NCI-H2107 (cell line): ENCODE measurements at places on chromosomes 2 and 18.

DNA sequence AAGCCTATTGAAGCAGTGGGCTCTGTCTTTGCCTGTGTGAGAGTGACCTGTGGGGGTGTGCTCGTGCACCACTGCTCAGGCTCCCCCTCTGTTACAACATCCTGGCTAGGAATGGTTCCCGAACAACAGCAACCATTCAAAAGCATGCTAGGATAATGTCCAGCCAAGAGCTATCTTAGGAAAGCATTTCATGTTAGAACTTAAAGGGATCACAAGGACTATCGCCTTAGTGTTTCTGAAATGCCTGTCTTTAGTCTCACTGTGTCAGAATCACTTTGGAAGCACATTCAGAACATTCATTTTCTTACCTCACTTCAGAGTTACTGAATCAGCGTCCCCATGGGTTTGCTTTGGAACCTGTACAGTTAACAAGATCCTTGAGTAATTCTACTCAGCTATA lies 134.9 kb upstream of the DSEL start:
- no peak for DNase-seq

DNA sequence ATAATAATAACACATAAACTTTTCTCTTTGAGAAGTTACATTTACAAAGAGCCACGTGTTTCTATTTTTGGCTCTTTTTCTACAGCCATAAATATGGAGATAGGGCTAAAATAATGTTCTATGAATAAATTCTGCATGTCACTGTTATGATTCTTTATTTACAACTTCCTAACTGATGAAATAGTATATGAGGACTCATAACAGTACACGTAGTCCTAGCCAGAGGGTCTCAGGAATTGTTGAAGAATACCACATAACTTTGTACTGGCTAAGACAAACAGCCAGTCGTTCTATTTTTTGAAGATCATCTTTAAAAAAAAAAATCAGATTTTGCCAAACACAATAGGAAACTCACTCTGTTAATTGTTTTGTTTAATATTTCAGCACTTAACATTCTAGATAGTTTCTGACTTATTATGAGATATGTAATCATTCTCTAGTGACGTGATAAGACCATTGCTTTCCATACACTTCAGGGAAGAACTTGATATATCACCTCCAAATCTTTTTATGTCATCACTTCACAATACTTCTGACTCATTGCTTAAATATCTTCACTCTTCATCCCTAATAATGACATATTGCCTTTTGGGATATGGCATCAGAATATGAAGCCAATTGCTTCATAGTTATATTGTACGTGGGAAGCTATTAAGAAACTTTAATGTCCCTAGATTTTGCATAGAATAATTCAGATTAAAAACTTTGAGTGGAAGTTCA lies 256.1 kb downstream of the XIRP2 start:
- DNase-seq: no peak

DNA sequence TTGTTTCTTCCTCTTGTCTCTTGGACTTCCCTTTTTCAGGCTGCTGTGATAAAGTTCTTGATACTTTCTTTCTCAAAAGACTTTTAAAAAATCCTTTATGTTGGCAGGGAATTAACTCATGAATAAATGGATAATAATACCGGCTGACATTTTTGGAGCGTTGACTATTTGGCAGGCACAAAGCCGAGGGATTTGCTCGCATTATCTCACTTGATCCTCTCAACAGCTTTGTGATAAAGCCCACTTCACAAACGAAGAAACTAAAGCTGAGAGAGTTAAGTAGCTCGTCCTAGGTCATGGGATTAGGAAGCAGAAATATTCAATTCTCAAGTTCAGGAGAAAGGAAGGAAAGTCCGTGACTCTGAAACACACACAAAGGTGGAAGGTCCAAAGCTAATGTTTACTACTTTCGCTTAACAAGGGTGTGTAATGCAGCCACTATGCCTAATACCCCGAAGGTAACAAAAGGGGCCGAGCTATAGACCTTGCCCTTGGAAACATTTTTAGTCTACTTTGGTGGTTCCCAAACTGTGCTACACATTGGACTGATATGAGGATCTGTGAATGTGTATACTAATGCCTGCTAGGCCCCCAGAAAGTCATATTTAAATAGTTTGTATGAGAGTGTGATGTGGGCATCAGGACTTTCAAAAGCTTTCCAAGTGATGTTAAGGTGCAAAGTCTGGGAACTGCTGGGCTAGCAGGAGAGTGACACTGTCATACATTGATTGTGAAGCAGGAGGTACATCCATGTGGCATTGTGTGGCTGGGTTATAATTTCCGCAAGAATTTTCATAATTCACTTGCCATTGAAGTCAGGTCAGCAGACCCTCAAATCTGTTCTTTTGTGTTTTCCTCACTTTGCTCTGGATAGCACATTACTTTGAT lies 508.4 kb downstream of the PLCL1 start:
- DNase-seq: no peak

GRCh38 chr2:1045109-1045508 lies 94.5 kb downstream of the SNTG2 start:
- no peak for DNase-seq

- DNase-seq: no peak
These were observed 74.7 kb downstream of the ZEB2 start for GRCh38 chr2:144445196-144445595.

GRCh38 chr2:190696792-190697398 lies 48.0 kb downstream of the NAB1 start:
- DNase-seq: no peak

GRCh38 chr18:66638856-66639629 lies 35.2 kb upstream of the CDH19 start:
- DNase-seq: no peak

DNA sequence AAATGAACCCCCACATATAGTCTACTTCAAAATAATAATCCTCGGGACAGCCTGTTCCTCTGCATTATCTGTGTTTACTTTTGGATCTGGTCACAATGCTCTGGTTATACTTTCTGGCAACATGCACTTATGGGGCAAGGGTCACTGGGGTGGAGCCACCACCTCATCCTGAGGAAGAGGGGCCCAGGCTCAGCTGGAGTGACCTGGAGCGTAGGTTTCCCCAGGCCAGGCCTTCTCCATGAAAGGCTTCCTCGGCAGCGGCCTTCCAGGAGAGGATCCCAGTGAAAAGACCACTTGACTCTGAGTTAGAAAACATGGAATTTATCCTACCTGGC lies 237.4 kb downstream of the SETBP1 start:
- no peak for DNase-seq

DNA sequence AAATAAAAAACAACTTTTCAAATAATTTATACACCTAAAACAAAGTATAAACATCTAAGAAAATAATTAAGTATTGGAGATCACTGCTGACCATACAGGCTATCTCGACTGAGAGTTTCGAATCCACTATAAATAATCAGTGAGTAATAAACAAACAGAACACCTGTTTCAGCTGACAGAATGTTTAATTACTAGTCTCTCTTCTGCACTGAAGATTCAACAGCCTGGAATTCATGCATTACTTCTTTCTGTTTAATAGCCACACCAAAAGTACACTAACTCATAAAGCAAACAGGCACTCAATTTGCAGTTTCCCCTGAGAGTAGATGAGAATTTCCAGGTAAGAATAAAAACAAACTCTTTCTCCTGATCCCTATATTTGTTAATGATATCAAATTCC lies 138.5 kb downstream of the RBMS1 start:
- no peak for DNase-seq

GRCh38 chr2:226798422-226799210 lies 1.0 kb downstream of the IRS1 start:
- no peak for DNase-seq

DNA sequence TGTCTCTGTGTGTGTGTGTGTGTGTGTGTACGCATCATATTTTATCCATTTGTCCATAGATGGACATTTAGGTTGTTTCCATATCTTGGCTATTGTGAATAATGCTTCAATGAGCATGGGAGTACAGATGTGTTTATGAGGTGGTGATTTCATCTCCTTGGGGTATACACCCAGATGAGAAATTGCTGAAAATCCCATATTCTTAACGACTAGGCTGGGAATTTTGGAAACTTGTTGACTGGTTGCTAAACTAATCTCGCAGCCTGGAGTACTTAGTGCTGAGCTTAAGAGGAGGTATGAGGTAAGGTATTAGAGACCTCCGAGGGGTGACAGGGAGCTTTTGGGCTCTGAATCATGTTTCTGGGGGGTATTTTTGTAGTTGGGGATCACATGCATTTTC lies 66.0 kb upstream of the SPRED2 start:
- no peak for DNase-seq

- no peak for DNase-seq
These were observed 195.7 kb downstream of the CDH20 start for GRCh38 chr18:61528961-61529360.

- DNase-seq: no peak
These were observed 101.0 kb upstream of the DNAJC10 start for GRCh38 chr2:182615036-182615435.

- no peak for DNase-seq
These were observed 1339.0 kb downstream of the LRP1B start for GRCh38 chr2:140791802-140792201.

GRCh38 chr2:95315801-95316411 lies 18.8 kb downstream of the KCNIP3 start:
- no peak for DNase-seq

- no peak for DNase-seq
These were observed 53.7 kb downstream of the EMX1 start for GRCh38 chr2:72971036-72971435.
